AG20443 (cell line): ENCODE measurements at places on chromosomes 2 and 18.
A peak's percentile ranks its signal among the peaks of the same experiment; 100 is the strongest.

GRCh38 chr18:12018861-12019260 is 37.6 kb downstream of the IMPA2 start:
- no peak for DNase-seq

DNA sequence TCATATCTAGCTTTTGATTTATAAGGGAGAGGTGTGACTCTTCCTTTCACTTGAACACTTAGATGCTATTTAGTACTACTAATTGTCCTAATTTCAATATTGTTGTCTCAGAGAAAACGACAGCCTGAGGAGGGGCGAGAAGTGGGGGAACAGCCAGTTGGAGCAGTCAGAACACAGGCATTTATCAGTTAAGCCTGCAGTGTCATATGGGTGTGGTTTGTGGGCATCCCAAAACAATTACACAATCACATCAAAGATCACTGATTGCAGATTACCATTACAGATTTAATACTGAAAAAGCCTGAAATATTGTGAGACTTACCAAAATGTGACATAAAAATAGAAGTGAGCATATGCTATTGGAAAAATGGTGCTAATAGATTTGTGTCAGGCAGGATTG is 15.8 kb downstream of the TMEM131 start:
- no peak for DNase-seq

- DNase-seq, result no peak
Observed at GRCh38 chr2:35708411-35708923, 647.1 kb upstream of the CRIM1 start.

DNA sequence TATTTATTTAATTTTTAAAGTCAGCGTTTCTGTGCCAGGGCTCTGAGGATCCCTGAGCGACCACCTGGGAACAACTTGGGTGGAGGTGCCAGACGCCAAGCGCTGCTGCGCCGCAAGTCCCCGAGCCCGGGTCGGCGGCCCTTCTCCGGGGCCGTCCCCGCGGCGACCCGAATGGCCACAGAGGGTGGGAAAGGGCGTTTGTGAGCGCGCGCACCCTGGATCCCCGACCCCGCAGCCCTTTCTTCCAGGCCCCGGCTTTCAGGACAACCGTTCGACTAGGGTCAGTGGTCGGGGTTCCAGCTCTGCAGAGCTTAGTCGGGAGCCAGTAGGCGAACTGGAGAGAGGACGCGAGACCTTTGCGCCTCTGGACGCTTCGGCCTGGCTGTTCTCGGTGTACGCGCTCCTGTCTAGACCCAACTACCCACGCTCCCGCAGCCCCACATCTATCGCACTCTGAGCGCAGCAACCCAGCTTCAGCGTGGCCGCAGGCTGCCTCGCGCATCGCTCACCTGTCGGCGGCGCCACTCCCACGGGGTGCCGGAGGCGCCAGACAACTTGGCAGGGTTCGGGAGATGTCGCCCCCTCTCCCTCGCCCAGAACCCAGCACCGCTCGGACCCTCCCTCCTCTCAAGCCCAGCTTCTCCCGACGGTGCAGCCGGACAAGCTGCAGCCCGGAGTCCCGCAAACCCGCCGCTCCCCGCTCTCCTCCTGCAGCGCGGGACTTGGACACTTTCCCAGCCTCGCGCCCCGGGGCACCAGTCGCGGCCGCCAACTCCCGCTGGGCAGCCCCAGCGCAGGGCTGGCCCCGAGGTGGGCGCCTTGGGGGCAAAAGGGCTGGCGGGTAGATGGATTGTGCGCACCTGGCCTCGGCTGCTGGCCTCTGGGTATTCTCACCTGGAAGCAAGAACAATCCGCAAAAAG is 758 bp downstream of the LYPD1 start:
- DNase-seq, result peak; percentile 32

- DNase-seq, result no peak
Observed at GRCh38 chr2:201558232-201558631, 85.1 kb downstream of the TMEM237 start.

DNA sequence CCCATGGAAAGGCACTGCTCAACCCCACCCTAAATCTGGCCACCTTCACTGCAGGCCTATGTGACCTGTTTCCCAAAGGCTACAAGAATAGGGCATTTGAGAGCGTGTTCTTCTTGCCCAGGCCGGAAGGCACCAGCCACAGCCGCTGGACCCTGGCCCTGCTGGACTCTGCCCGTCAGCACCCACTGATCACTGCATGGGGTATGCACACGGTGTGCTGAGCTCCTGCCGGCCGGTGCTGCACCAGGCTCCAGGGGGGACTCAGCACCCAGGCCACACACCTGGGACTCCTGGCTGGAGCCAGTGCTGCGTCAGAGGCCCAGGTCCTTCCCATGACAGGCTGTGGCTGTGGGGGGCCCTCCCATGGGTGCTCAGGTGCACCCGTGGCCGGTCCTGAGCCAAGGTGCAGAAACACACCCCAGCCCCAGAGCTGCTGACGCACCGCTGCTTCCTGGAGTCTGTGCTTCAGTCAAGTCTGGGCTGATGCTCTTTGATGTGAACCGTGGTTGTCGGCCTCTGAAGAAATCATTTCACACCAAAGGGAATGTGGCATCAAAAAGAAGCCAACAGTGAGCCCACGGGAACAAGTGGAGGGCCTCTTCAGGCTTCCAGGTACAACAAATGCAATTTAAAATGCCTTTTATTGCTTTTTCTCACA is 6.5 kb downstream of the KCNG2 start:
- no peak for DNase-seq

DNA sequence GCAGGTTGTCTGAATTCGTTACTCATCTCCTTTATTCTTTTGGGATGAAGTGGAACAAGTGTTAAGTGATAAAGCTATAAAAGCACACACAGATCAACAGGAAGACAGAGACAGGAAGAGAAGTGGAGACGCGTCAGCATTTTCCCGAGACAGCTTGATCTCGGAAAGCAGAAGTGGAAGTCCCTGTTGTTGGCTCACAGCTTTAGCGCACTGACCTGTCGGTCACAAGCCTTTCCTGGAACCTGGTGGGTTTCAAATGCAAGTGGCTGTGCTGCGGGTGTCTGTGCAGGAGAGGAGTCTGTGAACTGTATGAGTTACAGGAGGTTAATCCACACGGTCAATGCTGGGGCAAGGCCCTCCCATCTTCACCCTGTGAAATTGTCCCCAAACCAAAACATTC is 116.6 kb upstream of the PELI1 start:
- no peak for DNase-seq
